IPS DF 19.7 (cell line): ENCODE measurements at places on chromosomes 12 and 14.

DNA sequence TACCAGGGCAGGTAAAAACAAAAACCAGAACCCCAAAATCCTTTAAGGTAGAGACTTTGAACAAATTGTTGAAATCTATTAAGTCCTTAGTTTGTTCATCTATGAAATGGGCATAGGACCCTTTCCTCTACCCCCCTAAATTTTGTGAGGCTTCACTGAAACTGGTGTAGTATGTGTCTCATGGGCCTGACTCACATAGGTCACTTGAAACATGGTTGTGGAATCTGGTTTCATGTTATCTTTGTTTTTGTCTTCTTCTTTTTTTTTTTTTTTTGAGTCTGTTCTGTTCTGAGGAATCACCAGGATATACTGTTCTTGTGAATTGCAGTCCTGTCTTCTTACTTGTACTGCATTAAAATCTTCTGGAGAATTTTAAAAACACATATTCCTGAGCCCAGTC, 202.2 kb downstream of the KTN1 start:
- no peak for DNase-seq

DNA sequence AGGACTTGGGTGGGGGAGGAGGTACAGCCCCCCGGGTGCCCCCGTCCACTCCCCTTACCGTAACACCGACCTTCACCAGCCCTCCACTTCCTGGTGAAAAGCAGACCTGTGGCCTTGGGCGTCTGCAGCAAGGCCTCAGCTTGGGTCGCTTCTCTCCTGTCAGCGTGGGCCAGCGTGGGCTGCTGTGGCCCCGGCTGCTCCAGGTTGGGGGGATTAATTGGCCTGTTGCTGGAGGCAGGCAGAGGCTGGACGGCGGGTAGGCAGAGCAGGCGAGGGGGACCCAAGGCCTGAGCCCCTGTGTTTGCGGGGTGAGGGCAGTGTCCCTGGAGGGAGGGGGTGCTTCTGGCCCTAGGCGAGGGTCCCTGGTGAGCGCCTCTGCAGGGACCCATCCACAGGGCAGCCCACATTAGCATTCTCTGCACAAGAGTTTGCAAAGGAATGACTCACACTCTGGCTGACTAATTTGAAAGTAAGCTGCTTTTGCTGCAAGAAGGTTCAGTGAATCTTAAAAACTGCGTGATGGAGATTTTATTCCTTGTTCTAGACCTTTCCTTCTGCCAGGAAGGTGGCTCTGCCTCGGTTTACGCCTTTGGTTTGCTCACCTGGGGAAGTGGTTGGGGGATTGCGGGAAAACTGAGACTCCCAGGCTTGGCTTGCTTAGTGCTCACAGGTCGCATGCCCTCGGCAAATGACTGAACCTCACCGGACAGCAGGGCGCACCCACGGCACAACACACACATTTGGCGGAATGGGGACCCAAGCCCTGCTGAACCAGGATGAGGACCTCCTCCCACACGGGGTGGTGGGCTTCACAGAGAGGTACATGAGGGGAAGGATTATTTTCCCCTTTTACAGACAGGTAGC, 37.9 kb upstream of the DLK1 start:
- no peak for DNase-seq

- DNase-seq = no peak
Observed at GRCh38 chr12:104083769-104084475, 19.6 kb downstream of the HCFC2 start.

DNA sequence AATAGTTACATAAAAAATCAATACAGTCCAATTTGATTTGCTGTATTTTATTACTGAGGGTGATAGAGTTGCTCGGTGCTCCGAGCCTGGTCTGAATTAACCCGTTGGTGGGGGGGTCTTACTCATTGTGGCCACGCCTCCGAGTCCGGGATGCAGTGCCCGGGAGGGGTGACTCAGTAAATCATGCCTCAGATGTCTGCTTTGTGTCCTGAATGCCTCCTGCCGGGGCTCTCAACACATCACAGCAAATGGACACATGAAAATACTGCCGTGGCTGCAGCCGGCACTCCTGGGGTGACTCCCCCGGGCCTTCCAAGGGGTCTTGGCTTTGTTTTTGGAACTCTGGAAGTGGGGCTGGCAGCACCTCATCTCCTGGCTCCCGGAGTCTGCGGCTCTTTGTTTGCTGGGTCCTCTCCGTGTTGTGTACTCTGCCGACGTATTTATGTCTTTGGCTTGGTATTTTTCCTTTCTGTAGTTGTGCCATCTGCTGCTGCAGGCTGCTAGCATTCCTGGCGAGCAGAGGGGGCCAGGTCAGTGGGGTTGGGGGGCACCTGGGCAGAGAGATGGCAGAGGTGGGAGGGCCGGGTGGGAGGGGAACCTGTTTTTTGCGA, 129.0 kb downstream of the AACS start:
- DNase-seq = no peak

GRCh38 chr12:43102546-43103264, 449.3 kb downstream of the ADAMTS20 start:
- DNase-seq = no peak

DNA sequence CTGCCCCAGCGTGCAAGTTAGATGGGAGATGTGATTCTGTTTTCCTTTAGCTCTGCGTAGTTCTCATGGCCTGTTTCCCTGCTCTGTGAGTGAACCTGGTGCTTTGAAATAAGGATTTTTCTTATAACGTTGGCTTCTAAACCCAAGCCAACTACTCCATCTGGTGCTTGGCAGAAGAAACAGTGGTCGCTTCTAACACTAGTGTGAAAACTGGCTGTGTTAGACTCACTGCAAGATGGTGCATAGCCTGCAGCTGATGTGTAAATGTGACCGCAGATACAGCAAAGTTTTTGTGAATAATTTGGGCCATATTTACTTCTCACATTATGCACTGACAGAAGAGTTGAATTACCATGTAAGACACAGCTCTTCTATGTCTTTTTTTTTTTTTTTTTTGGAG, 12.2 kb downstream of the GTF2H3 start:
- no peak for DNase-seq
